ENCODE measurements at places on chromosomes 3 and 15. TPM values are rescaled to one million over a fixed set of nuclear protein-coding genes. Genes with fewer than 3 reads are reported as not detected.

SLC22A13 gene
- total RNA-seq, result 0.26 TPM

LDHAL6B gene
- not detected for total RNA-seq

FGF7 gene
- not detected for total RNA-seq

PCSK6 gene
- total RNA-seq, result 79.8 TPM

SYNPR gene
- total RNA-seq, result not detected

C15orf62 gene
- total RNA-seq, result 8.4 TPM

LIPH gene
- 11.6 TPM for total RNA-seq

GHSR gene
- not detected for total RNA-seq

ATP13A4 gene
- 0.23 TPM for total RNA-seq

NRROS gene
- not detected for total RNA-seq

CCDC39 gene
- total RNA-seq, result not detected

SENP5 gene
- 18.8 TPM for total RNA-seq

AMT gene
- 3.9 TPM for total RNA-seq

C3orf49 gene
- total RNA-seq, result not detected

LINGO1 gene
- 0.16 TPM for total RNA-seq

IL12A gene
- total RNA-seq, result 0.34 TPM

SNTN gene
- not detected for total RNA-seq

CPEB1 gene
- not detected for total RNA-seq

GPR87 gene
- 2.6 TPM for total RNA-seq

ANKUB1 gene
- not detected for total RNA-seq

TRPM1 gene
- not detected for total RNA-seq

COMMD4 gene
- total RNA-seq, result 266 TPM

NSUN3 gene
- 21.5 TPM for total RNA-seq

RTP3 gene
- not detected for total RNA-seq

CFAP44 gene
- total RNA-seq, result 4.7 TPM

CACNA2D3 gene
- total RNA-seq, result not detected

MAP6D1 gene
- total RNA-seq, result 5.4 TPM

LYZL4 gene
- not detected for total RNA-seq

PLOD2 gene
- total RNA-seq, result 9.9 TPM

GOLGA8J gene
- total RNA-seq, result not detected

P2RY12 gene
- total RNA-seq, result not detected

POTEB3 gene
- total RNA-seq, result not detected

MKRN2OS gene
- total RNA-seq, result 0.60 TPM

ATP8B4 gene
- total RNA-seq, result 0.68 TPM

ST3GAL6 gene
- 3.6 TPM for total RNA-seq

MITF gene
- total RNA-seq, result not detected

DPPA2 gene
- not detected for total RNA-seq

GPR160 gene
- 32.1 TPM for total RNA-seq

All from HT-29 (cell line).